Muscle of leg (tissue), 16 donors: ENCODE measurements at places on chromosomes 3 and 15. TPM values are rescaled to one million over a fixed set of nuclear protein-coding genes. Genes with fewer than 3 reads are reported as not detected.

- peak; percentile 76 for DNase-seq
Measured at GRCh38 chr15:81807186-81807585, 238.6 kb downstream of the MEX3B start.

GRCh38 chr15:29938361-29939335, 116.4 kb upstream of the TJP1 start:
- no peak for DNase-seq

DNA sequence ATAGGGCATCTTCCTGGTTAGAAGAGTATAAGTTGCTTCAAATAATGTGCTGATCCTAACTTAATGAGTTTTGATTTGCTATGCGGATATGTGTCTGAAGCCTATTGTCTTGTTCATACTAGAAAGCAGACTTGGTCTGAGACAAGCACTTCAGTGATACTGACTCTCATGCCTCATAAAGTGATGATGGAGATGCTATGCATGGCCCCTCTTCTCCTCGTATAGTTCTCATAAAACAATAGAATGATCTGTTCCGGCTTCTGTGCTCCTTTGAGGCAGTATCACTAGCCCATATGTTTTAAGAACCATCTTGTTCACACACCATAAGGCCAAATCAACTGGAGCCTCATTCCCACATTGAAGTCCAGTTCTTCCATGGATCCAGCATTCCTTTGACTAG, 222.1 kb downstream of the LRTM1 start:
- DNase-seq, result no peak

DNA sequence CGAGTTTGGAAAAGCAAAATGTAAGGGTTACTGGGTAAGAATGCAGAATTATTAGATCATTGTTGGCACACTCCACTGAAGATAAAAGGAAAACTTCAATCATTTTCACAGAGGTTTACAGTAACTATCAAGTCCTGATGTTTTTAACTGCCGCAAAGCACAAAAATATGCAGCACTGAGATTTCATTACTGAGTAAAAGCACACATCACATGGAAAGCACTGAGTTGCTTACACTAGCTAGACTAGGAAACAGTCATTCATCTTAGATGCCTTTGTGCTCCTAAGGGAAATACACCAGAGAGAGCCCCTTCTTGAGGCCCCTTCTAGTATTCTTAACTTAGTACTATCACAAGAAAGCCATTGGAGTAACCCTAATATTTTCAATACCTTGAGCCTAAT, 11.8 kb upstream of the P2RY1 start:
- no peak for DNase-seq

- peak; percentile 52 for DNase-seq
Measured at GRCh38 chr3:188037195-188037718, 116.7 kb upstream of the LPP start.

DNA sequence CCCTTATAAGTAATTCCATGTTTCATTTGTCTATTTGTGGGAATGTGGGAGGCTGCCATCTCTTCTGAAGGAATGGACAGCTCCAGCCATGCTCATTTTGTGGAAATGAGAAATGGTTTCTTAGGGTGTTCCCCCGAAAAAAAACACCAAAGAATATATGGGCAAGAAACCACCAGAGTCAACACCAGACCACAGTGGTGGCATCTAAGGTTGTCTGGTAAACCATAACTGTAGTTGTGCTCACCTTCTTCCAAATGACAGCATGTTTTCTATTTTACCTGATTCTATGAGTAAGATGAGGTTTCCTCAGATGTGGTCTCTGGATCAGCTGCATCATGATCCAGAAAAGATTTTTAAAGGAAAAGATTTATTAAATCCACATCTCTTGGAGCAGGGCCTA, 217.0 kb upstream of the C2CD4B start:
- DNase-seq, result no peak

DNA sequence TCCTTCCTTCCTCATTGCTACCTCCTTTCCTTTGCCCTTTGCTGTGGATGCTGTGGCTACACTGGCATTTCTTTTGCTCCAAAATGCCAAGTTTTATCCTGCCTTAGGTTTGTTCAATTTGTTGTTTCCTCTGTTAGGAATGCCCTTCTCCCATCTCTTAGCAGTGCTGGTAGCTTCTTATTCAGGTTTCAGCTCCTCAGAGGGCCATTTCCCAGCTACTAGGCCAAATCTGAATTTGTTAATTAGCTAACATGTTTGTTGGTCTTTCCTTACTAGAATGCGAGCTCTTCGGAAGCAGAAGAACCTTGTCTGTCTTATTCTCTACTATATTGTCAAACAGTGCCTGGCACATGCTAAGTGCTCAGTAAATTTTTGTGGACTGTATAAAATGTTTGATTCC, 11.0 kb downstream of the MAPK6 start:
- no peak for DNase-seq

GRCh38 chr3:108588601-108589000, 637 bp downstream of the CIP2A start:
- DNase-seq, result peak; percentile 21

DNA sequence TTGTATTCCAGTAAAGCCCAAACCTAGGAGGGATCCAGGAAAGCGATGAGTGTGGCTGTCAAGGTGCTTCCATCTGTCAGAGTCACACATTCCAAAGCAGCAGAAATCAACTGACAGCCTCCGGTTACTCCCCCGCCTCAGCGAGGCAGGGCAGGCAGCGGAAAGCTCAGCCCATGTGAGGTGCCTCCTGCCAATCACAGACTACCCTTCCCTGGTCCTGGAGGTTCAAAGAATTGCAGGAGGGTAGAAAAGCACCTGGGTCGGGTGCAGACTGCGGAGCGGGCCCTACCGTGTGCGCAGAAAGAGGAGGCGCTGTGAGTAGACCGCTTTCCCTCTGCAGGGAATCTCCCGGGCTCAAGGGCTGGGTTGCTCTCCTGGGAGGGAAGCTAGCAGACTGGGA, at the start of gene UPK1B:
Gene UPK1B (plus strand): TSS at position 274 of the 400 bp plus-strand sequence. CDS start 13,144 bp downstream, outside the sequence.
- no peak for DNase-seq

GRCh38 chr15:40941528-40942336, 11.5 kb upstream of the CHAC1 start:
- DNase-seq, result peak; percentile 88

DNA sequence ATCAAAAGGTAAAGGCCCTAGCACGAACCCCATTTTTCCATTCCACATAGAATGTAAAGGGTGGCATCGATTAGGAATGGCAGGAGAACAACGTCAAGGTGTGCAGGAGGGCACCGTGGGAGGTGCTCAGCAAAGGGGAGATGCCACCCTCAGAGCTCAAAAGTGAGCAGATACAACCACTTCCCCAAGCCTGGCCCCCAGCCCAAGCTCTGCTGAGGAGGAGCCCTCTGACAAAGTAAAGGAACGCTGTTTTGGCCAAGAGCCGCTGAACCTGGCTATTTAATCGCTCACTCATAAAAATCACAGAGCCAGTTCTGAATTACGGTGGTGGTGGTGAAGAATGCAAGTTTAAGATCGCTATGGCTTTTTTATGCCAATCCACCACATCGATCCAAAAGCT, 12.4 kb downstream of the GNB5 start:
- DNase-seq, result peak; percentile 40

DNA sequence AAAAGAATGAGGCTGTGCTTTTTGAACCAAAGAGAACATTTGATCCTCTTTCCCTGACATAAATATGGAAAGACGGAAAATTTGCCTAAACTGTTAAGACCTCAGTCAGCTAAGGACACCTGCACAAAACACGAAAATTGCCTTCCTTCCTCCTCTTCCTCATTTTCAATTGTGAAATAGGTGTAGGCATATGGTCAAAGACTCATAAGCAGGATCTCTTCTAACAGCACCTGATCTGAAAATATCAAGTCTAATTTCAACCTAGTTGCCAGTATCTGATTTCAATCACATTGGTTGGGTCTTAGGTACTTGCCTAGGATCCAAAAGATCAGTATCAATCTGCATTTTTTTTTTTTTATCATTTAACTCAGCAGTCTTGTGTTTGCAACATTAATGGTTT, 215.7 kb upstream of the SLC2A2 start:
- DNase-seq, result no peak

DNA sequence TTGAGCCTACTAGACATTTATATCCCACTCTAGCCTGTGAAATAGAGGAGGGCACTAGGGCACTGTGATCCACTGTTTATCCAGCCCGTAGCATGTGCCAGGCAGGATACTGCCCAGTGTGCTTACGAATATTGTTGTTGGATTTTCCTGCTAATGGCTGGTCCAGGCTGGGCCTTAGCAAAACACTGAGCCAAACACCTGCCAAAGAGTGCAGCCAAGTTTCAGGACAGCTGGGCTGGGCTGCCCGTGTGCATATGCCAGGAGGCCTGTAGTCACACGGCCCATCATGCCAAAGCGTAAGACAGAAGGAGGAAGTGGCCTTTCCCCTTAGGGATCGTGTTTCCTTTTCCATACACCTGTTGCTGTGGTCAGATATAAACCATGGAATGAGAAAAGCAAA, 54.5 kb upstream of the ABHD10 start:
- peak; percentile 94 for DNase-seq

- DNase-seq, result no peak
Measured at GRCh38 chr3:125383744-125384143, 8.6 kb upstream of the ZNF148 start.

- no peak for DNase-seq
Measured at GRCh38 chr3:53377794-53378193, 30.5 kb upstream of the DCP1A start.

GRCh38 chr3:117248153-117248552, 538.6 kb downstream of the TUSC7 start:
- DNase-seq, result no peak

GRCh38 chr3:29822071-29822470, 541.2 kb downstream of the RBMS3 start:
- no peak for DNase-seq

Gene PRTG
- 2.4 TPM for polyA plus RNA-seq

Gene FBXO40
- 1.6 TPM for polyA plus RNA-seq

Gene C3orf20
- 0.14 TPM for polyA plus RNA-seq

Gene MGA
- polyA plus RNA-seq, result 20.4 TPM

Gene UBA3
- 47.5 TPM for polyA plus RNA-seq

Gene GOLGA8T
- polyA plus RNA-seq, result 0.19 TPM

Gene AMIGO3
- polyA plus RNA-seq, result 3.8 TPM

Gene PAK6
- 0.73 TPM for polyA plus RNA-seq

Gene FXR1
- 452 TPM for polyA plus RNA-seq

Gene CGGBP1
- polyA plus RNA-seq, result 93.1 TPM

Gene AHSG
- 7.4 TPM for polyA plus RNA-seq
